ENCODE measurements at places on chromosomes 6 and 20.

- DNase-seq = no peak
Observed at GRCh38 chr6:144781836-144782235, 496.7 kb downstream of the UTRN start.

- no peak for DNase-seq
Observed at GRCh38 chr20:36093025-36093803, 61.3 kb upstream of the EPB41L1 start.

DNA sequence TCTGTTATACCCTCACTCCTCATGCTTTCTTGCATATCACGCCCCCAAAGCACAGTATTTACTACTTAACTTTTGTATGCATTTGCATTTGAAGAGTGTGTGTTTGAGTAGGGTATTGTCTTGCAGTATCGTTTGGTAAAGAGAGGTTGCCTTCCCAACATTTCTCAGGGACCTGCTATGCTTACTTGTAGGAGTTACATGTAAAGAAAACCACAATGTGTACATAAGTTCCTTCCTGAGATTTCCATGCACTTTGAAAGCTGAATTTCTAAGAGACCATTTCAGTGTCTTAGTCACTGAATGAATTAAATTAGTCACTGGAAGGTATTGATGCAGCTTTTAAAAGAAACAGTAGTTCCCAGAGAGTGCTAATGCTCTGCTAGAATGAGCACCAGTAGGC is 159.3 kb upstream of the LAMA2 start:
- DNase-seq = no peak

- DNase-seq = no peak
Observed at GRCh38 chr6:126148853-126149252, 162.5 kb downstream of the TRMT11 start.

GRCh38 chr6:11923621-11924020 is 88.5 kb upstream of the HIVEP1 start:
- no peak for DNase-seq

DNA sequence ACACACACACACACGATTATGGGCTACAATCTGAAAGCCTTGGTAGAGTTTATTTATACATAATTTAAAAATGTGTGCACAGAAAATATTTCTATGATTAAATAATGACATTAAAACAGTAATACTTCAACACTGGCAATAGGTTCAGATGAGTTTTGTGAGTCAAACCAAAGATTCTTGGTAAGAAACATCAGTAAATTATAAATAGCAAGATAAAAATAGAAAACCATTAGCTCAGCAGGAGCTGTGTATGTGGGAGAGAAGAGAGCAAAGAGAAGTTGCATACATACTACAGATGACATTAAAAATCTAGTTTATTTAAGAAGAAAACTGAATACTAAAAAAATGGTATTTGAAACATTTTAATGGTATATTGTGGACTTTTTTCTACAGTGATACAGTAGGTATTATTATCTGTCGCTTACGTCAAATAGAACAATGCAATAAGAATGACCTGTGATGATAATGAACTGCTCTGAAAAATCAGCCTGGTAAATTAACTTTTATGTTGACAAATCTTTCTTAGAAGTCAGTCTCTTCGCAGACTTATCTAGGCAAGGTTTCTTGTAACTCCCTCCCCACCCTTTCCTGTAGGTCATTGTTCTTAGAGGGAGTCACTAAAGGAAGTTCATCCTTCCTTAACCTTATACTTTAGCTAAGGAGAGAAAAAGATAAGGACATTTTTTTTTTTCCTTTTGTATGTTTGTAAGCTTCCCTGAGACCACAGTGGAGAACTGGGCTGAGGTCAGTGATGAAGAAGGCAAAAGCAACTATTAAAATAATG is 149.3 kb downstream of the GJA1 start:
- DNase-seq = no peak

DNA sequence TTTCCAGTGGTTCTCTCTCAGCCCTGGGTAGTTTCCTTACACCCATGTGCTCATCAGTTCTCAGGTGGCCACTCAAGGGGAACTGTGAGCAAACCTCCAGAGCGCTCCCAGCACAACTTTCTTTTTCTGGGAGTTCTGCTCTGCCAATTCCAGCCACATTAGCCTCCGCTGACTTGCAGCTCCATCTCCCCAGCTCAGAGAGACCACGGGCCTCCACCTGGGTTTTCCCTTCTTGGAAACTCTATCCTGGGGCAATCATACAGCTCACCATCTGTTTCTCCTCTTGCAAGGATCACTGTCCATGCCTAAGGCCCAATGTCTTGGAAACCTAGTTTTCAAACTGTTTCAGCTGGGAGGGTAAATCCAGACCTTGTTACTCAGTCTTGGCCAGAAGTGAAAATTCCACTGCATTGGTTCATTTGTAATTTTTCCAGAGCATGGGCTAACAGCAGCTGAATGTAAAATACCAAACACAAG is 129.9 kb downstream of the EYA2 start:
- no peak for DNase-seq

GRCh38 chr20:1831096-1831495 is 64.1 kb upstream of the SIRPA start:
- DNase-seq = no peak

DNA sequence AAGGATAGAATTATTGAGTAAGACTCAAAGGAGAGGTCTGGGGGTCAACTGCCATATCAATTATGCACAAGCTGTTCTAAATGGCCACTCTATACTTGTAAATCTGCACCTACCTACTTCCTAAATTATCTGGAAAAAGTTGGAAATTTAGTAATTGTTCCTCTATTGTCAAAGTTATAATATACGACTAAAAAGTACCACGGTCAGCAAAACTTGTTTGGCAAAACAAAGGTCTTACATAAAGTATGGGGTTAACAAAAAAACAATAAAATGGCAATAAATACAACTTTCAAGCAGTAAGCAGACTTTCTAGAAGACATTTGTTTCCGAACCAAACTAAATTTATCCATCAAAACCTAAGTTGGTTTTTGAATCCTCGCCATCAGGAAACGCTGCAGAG is 309.7 kb downstream of the FRK start:
- no peak for DNase-seq

DNA sequence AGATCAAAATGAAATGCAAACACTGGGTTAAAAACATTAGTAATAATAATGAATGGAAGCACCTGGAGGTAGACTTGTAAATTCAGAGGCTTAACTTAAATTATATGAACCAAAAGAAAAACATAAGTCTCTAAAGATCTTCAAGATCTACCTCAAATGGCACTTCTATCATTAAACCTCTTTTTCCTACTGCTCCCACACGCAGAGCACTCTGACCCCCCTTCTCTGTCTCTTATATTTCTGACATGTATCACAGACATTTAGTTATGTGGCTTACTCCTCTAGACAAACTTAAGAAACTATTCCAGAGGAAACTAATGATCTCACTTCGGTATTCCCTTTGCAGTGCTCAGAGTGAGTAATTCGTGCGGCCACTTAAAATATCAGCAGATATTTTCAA is 1.1 kb downstream of the TBC1D32 start:
- no peak for DNase-seq

- no peak for DNase-seq
Observed at GRCh38 chr6:3512832-3513231, 56.0 kb upstream of the SLC22A23 start.

GRCh38 chr6:134787261-134787877 is 162.5 kb downstream of the ALDH8A1 start:
- no peak for DNase-seq

DNA sequence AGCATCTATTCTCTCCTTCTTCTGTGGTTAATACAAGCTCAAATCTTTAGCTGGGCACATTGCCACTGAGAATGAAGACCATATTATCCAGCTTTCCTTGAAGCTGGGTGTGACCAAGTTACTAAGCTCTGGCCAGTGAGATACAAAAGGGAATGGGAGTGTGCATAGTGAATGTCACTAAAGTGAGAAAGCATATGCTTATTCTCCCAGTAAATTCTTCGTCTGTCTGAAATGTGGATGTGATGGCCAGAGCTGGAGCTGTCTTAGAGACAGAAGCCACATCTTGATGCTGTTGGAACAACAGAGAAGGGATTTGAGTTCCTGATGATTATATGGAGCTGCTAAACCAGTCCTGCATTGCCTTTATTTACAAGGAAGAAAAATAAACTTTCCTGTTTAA is 60.1 kb downstream of the SESN1 start:
- no peak for DNase-seq

DNA sequence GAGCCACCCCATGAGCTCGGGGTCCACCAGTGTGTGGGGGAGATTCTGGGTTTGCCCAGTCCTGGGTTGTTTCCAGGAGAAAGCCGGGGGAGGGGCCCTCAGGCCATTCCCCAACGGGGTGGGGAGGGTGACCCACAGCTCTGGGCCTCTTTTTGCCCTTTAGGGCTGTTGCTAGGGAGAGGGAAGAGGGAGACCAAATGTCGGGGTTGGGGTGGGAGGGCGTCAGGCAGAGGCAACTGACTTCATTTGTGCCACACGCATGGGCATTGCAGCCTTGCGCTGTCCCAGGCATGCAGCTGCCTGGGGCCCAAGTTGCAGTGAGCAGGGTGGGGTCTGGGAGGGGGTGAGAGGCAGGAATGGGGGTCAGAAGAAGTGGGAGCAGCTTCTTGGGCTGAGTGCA is 1.9 kb upstream of the CUL9 start:
- no peak for DNase-seq

DNA sequence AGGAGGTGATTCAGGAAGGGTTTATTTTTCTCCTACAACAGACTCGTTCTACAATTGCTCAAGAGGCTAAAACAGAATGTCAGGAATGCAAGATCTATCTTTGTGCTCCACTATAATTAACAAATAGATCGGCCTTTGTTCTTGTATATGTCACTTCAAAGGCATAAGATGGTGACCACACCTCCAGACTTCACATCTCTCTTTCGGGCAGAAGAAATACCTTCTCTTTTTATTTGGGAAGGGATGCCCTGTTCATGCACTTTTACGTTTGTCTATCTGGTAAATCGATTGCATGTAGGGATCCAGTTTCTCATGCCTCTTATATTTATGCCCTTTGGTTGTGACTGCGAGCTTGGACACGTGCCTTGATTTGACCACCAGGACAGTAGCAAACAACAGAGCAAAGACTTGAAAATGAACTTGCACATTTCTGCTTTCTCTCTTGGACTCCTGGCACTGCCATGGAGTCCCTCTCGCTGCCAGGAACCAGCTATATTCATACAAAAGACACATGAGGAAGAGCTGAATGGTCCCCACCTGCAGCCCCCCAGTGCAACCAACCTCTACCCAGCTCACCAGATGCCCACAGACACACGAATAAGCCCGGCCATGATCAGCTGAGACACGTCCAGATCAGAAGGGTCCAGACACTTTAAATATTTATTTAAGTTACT is 219.8 kb upstream of the STXBP5 start:
- DNase-seq = no peak

GRCh38 chr6:143697076-143697800 is 19.5 kb downstream of the PHACTR2 start:
- no peak for DNase-seq

DNA sequence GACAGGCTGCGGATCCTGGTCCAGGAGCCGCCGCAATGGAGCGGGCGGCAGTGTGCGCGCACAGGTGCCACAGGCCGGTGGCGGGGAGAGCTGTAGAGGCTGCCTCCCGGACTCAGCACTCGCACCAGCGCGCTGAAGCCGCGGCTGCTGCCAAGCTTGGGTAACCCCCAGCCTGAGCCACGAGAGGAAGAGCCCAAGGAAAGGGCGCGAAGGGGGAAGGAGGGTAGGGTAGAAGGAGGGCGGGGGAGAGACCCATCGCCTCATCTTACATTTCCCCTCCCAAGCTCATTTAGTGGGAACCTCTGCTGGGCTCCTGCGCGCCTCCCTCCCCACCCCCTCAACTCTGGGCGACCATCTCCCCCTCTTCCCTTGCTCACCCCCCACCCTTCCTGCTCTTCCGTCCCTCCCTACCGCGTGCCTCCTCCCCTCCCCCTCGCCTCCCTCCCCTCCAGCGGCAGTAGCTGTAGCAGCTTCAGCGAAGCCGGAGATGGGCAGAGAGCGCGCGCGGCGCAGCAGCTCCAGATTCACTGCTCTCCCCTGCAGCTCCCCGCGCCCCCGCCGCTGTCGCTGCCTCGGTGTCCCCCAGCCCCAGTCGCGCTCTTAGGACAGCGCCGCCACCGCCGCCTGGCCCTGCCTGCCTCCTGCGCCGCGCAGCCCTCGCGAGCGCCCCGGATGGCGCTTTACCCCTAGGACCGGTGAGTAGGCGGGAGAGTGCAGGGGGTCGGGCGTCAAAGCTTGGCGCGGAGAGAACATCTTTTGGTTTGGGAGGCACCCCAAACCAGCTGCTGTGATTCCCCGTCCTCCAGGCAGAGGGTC is at the start of gene FUT9:
FUT9 (plus strand) TSS at position 457 of the 816 bp plus-strand sequence. CDS start 187,182 bp downstream, outside the sequence.
- DNase-seq = no peak

- DNase-seq = no peak
Observed at GRCh38 chr20:59804871-59805665, 128.4 kb downstream of the SYCP2 start.
